Mesendoderm (in vitro differentiated cells): ENCODE measurements at places on chromosomes 6 and 20.

DNA sequence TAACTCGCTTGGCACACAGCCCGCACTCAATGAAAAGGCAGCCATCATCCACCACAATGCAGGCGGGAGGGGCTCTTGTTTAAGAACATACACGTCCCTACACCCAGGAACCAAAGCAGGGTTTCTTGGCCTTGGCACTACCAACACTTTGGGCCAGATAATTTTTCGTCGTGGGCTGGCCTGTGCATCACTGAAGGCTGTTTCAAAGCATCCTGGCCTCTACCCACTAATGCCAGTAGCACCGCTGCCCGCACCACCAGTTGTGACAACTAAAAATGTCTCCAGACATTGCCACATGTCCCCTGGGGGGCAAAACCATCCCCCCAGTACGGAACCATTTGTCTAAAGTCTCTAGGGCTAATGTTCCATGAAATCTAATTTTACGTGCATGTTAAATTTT lies 13.0 kb downstream of the UQCC2 start:
- no peak for DNase-seq

- DNase-seq: no peak
These were observed 223.6 kb upstream of the CITED2 start for GRCh38 chr6:139597771-139598755.

DNA sequence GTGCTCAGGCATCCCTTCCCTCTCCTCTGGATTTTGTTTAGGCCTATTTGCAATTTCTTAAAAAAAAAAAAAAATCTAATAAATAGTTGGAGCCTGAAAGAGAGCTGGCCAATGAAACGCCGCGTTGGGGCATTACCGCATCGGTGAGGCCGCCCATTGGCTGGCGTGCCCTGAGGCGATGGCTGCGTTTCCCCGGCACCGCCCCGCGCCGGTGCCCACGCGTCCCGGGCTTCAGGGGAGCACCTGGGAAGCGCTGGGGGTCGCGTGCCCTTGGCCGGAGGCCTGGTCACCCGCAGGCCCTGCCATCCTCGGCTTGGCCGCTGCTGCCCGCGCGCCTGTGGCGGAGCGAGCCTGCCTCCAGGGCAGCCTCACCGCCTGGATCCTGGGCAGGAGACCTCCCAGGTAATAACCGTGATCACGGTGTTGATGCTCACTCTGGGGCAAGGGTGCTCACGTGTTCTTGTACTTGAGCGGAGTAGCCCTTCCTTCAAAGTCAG lies 155.4 kb downstream of the NRN1 start:
- peak; percentile 72 for DNase-seq

DNA sequence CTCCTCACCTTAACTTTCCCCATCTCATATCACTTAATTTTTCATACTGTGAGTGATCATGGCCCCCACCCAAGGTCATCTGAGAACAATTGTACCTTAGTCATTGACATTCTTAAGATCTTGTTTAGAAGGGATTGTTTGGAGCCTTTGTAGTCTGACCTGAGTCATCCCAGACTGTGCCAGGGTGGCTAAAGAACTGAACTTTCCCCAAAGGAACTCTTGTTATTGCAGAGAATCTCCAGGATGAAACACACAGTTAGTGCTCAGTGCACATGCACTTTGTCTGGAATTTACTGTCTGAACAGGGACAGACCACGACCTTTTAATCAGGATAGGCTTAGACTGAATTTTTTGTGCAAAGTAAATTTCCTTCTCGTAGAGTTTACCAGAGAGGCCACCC lies 112.6 kb upstream of the CCN2 start:
- DNase-seq: peak; percentile 20

DNA sequence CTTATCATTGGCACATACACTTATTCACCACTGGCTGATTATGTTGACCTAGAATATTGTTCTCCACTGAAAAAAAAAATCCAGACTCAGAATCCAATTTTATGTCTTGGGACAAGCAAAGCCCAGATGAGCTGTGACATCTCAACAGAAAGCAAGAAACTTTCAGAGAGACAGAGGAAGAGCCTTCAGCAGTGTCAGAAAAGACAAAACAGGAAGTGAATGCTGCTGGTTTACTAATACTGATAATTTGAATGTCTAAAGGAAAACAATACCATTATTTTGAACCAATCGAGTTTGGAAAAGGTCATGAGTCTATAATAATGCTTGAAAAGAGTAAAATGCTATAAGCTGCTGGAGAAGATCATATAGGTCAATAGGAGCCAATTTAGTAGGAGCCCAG lies 179.8 kb upstream of the RIMS1 start:
- DNase-seq: no peak

GRCh38 chr6:142300758-142301650 lies 803 bp upstream of the ADGRG6 start:
- peak; percentile 45 for DNase-seq

DNA sequence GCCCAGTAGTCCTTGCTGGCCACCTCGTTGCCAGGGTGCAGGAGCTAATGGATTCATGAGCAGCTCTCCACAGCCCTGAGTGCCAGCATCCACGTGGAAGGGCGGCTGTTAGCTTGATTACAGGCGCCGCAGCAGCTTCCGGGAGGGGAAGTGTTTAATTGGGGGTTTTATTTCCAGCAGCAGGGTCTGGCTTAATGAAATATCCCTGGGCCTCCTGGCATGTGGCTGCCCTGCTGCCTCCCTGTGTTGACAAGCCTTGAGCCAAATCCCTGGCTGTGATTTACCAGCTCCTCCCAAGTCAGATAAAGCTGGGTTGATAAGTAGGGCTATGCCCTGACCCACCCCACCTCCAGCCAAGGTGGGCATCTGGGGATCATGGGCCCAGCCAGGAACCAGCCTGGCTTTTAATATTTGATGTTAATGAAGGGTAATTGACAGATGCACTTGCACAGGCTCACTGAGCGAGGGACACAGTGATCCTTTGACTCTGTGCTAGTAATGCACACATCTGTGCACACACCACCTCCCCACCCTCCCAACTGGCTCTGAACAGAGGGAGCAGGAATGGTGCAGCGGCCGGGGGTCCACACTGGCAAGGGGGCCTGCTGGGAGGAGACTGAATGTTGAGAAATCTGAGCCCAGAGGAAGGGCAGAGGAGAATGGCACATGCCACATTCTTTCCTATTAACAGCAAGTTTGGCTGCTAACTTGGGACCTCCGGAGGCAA lies 13.6 kb downstream of the GLP1R start:
- DNase-seq: peak; percentile 34

GRCh38 chr6:116327803-116328527 lies 42.8 kb upstream of the DSE start:
- peak; percentile 80 for DNase-seq

DNA sequence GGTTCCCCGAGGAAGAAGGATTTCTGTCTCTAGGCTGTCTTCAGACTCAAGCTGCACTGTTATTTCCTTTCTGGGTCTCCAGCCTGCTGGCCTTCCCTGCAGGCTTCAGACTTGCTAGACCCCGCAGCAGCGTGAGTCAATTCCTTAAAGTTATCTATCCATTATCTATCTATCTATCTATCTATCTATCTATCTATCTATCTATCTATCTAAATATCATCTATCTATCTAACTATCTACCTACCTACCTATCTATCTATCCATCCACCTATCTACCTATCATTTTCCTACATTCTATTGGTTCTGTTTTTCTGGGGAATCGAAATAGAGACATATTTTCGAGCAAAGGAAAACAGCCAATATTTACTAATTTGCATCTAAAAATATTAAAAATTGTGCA lies 48.7 kb upstream of the BMP6 start:
- no peak for DNase-seq

DNA sequence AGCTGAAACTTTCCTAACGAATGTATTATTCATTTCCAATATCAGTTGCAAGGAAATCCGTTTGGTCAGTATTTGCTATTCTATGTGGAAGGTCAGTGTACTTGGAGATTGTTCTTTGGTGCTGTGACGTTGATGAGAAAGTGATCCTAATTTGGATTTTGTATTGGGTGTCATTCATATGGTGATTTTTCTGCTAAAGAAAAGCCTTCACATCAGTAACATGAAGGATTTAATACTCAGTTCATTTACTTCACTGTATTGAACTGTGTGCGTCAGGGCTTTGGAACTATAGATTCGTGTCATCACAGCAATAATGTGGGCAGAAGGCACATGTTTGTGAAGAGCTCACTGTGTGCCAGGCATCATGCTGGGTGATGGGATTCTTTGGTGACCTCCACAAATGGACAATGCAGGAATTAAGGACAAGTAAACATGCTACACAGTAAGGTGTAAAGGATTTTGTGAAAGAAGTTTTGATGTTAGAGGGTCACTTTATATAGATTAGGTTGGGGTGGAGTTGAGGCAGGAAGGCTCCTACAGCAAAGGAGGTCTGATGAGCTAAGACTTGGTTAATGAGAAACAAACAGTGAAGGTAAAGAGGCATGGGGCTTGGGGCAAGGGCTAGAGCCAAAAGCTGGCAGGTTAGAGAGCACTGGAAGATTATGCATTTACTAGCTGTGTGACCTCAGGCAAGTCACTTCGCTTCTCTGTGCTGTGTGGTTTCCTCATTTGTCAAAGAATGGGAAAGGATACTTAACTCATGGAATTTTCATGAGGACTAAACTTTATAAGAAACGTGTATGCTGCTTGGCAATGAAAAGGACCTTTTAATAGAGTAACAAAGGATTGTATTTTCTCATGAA lies 12.1 kb downstream of the ARID1B start:
- DNase-seq: no peak

DNA sequence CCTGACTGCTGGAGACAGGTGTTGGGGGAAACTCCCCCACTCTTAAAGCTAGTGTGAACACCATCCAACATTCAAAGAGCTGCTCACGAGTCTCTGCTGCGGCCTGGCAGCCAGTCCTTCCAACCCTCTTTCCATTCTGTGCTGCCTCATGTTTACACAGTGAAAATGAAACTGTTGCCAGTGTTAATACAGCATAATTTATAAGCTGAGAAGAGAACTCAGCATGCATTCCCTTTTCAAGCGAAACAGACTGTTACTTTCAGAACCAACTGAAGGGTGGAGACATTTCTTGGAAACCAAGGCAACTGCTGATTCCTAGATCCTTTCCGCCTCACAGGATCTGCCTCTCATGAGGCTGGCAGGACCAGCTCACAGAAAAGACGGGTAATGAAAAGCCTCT lies 533.8 kb upstream of the ID4 start:
- no peak for DNase-seq

- DNase-seq: no peak
These were observed 16.4 kb upstream of the HELZ2 start for GRCh38 chr20:63590218-63591146.
